ENCODE measurements at places on chromosomes 1 and 21. TPM values are rescaled to one million over a fixed set of nuclear protein-coding genes. Genes with fewer than 3 reads are reported as not detected.

GRCh38 chr1:109395602-109396512, 1.9 kb downstream of the SORT1 start:
- H3K4me1 ChIP-seq = peaks cover 12% of the 10 kb centered on the region
- no peaks in the 10 kb centered on the region for H3K36me3 ChIP-seq

GRCh38 chr1:31412732-31413404, at the start of gene SERINC2:
Gene SERINC2, plus strand, starts transcription at chr1:31413213. Its CDS starts 53 bp downstream, at chr1:31413266.
- peaks cover 6% of the 10 kb centered on the region for H3K4me1 ChIP-seq
- peaks cover 51% of the 10 kb centered on the region for H3K27me3 ChIP-seq
- H3K36me3 ChIP-seq = no peaks in the 10 kb centered on the region

- DNase-seq = no peak
- peaks cover 40% of the 10 kb centered on the region for H3K4me1 ChIP-seq
- H3K27me3 ChIP-seq = peaks cover 94% of the 10 kb centered on the region
- H3K36me3 ChIP-seq = peaks cover 11% of the 10 kb centered on the region
- no peak overlapping the region for H3K27ac ChIP-seq
These were observed 2.2 kb downstream of the TBX15 start for GRCh38 chr1:118985640-118986554.

DNA sequence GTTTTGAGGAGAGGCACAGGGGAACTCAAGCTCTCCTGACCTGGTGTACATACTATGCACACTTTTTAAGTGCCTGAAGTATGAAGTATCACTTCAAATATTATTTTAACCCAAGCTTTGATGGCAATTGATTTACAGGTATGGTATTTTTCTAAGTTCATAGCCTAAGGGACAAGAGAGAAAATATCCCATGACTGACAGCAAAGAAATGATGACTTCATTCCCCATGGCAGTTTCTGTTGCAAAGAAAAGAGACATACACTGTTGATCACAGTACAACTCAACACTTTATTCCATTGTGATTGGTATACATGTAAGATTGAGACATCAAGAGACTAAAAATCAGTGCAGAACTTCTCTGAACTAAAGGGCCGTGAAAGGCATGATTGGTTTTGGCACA, 41.8 kb upstream of the BCL10 start:
- no peak overlapping the region for H3K4me3 ChIP-seq
- peaks cover 14% of the 10 kb centered on the region for H3K27me3 ChIP-seq
- DNase-seq = no peak
- no peak overlapping the region for H3K27ac ChIP-seq
- H3K36me3 ChIP-seq = no peaks in the 10 kb centered on the region
- H3K4me1 ChIP-seq = peaks cover 5% of the 10 kb centered on the region

DNA sequence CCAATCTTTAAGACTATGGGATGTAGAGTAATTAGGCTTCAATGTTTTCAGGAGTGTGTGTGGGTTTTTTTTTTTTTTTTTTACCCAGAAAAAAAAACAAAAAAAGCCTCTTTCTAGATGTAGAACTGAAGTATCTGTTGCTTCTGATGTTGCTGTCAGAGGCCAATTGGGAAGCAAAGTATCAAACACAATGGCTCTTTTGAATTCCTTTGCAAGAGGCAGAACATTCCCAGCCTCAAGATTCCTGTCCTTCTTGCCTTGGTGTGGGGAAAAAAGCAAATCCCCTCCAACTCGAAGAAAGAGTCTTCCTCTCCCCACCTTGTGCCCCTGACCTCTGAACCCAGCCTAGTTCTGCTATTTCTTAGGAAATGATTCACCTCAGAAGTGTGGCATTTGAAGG, 55.4 kb upstream of the LMO4 start:
- H3K36me3 ChIP-seq = no peaks in the 10 kb centered on the region
- H3K4me3 ChIP-seq = no peak overlapping the region
- DNase-seq = no peak

GRCh38 chr1:35001743-35002142, 16.6 kb upstream of the TMEM35B start:
- no peaks in the 10 kb centered on the region for H3K27me3 ChIP-seq
- no peak for DNase-seq
- no peak overlapping the region for H3K27ac ChIP-seq
- no peak overlapping the region for H3K4me3 ChIP-seq

GRCh38 chr1:226436855-226437491, 29.1 kb upstream of the PARP1 start:
- H3K4me3 ChIP-seq = no peak overlapping the region
- no peak overlapping the region for H3K27ac ChIP-seq
- no peak for DNase-seq
- no peaks in the 10 kb centered on the region for H3K36me3 ChIP-seq

DNA sequence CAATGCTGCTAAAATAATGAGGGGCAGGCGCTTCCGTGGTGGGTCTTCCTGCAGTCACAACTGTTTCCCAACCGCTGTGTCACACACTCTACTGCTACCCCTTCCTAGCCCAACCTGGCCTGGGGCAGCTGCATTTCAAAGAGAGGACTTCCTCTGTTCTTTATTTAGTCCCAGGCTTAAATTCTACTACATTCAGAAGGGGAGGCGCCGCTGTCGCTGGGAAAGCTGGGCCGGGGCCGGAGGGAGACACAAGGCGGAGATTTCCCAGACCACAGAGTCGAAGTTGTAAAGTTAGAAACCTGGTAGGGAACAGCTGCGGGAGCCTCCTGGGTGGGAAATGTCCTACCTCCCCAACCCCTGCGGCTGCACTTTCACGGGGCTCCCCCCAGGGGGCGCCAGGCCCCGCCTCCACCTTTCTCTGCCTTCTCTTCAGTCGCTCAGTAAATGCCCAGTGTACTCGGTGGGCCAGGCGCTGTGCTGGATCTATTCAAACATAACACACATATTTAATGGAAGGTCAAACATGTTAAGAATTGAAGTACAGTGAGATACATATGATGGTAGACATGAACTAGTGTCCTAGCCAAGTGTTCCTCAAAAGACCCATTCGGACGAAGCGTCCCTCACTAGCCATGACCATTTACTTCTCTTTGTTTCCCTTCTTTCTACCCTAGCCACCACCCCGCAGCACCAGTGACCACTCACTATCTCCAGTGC, 23.1 kb downstream of the DYRK3 start:
- peak; percentile 69 for DNase-seq
- H3K27me3 ChIP-seq = peaks cover 24% of the 10 kb centered on the region
- H3K4me1 ChIP-seq = peaks cover 33% of the 10 kb centered on the region

Gene AIRE
- total RNA-seq = not detected

Data from activated naive CD4-positive, alpha-beta T cell treated with anti-CD3 and anti-CD28 coated beads for 36 hours (primary cell).